ENCODE measurements at places on chromosomes 7 and 10.

DNA sequence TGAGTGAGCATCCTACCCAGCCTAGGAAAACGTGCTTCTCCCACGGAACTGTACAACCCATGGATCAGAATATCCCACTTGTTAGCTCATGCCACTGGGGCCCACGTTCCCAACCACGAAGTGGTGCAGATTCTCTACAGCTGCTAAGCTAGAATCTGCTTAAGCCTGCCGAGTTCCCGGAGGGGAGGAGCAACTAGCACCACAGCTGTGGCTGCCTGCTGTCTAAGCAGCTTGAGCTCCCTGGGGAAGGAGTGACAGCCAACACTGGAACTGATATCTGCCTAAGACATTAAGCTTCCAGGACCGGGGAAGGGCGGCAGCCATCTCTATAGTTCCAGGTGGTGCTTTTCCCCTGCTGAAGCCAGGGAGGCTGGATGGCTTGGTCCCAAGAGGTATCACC lies 334.7 kb upstream of the CHRM2 start:
- DNase-seq, result no peak

DNA sequence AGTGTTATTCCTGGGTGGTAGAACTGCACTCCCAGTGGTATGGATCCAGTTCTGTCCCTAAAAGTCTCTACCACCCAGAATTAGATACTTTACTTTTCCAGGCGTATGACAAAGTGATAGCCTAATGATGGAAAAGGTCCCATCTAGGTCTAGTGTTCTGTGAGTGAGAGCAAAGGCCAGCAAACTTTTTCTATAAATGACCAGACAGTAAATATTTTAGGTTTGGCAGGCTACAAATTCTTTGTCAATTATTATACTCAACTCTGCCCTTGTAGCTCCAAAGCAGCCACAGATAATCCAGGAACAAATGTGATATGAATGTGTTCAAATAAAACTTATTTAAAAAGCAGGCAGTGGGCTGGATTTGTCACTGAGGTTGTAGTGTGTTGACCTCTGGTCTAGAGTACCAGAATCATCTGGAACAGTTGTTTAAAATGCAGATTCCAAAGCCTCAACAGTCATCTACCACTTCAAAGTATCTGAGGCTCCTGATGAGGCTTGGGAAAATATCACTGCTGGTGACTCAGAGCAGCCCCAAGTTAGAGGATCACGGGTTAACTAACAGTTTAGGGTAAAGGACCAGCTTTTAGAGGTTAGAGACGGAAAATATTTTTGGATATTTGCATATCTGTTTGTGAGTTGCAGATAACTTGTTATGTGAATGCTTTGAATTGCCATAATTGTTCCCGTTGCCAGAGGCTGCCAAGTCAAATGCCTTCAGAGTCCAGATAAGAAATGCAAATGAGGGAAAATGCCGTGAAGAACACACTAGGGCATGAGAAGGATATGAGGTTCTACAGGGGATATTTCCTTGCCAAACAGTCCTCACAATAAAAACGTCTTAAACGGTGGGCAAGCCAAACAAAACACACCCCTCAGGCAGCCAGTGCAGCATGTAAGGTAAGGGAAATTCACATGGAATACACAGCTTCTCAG lies 19.4 kb downstream of the NRAP start:
- DNase-seq, result no peak

DNA sequence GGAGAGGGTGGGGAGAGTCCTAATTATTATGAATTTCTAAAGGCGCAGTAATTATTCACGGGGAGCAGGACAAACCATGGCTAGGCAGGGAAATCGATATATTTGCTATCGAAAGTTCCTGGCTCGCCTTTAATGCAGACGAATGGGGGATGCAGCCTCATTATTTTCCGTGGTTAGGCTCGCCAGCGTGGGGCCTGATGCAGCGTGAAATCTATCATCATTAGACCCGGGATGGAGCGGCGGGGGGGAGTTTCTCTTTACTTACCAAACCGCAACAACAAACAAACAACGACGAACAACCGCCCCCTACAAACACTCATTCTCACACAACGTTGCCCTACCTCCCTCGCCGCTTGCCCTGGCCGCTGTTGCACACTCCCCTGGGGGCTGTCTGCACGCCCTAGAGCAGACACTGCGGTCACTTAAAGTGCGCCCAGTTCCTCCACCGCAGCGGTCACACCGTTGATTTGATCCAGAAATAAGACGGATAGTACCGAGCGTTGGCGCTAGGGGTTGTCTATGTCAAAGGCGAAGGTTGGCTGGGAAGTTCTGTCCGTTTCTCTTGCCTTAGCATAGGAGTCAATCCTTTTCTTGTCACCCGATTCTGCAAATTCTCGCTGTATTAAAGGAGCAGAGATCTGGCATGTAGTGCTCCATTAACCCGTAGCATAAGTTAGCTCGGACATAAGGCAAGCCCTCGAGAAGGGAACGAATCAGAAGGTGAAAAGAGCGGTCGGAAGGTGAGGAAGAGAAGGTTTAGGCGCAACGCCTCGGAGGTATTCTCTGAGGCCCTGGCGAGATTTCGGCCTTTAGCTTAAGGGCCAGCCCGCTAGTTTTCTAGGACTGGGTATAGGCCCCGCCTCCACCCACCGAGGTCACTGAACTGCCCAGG lies 10.4 kb downstream of the NXPH1 start:
- no peak for DNase-seq

DNA sequence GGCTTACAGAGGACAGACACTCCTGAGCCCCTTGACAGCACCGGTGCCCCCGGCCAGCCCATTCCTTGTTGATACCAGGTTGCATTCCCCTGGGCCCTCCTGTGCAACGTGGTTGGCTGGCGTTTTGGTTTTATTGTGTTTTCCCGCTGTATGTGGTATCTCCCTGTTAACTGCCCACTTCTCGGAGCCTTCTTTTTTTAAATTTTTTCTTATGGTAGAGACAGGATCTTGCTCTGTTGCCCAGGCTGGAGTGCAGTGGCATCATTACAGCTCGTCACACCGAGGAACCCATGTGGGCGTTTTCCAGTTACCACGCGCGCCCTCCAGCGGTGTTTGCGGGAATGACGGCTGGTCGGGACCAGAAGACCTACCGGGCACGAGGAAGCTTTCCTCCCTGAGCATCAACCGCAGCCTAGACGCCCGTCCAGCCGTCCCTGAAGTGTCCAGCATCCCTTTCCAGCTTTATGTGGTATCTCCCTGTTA lies 16.9 kb upstream of the ZFAND2A start:
- peak; percentile 85 for DNase-seq

DNA sequence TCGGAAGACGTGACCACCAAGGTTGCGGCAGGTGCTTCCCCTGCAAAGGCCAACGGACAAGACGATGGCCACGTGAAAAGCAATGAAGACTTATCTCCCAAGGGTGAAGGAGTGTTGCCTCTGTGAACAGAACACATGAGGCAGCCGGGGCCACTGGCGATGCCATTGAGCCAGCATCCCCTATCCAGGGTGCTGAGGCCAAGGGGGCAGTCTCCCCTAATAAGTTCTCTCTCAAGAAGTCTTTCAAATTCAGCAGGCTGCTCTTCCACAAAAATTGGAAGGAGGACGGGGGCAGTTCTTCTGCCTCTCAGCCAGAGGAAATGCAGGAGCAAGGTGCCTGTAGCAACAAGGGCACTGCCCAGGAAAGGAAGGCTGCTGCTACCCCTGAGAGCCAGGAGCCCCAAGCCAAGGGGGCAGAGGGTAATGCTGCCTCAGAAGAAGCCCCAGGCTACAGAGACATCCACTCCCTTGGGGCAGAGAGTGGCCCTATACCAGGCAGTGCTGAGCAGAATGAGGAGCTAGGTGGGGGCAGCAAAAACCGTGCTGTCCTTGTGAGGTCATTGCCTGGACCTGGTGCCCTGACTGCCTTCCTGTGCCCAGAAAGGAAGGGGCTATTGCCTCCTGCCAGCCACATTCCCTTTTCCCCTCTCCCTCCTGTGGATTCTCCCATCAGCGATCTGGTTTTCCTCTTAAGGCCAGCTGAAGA lies 17.3 kb downstream of the NT5C2 start:
- DNase-seq, result no peak

DNA sequence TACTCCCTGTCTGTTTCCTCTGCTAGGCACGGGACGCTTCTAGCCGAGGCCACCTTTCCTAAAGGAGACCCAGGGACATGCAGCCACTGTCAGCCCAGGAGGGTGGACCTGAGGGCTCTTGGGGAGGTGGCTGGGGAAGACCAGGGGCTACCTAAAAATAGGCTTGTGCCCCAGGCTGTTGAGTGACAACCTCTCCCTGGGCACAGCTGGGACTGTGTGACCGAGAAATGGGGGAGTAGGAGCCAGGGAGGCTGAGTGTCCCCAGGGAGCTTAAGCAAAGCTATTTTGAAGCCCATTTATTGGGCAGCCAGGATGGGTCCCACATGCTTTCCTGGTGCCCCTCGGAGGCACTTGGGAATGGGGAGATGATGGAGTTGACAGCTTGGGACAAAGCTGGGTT lies 63.8 kb downstream of the CALML3 start:
- DNase-seq, result no peak

DNA sequence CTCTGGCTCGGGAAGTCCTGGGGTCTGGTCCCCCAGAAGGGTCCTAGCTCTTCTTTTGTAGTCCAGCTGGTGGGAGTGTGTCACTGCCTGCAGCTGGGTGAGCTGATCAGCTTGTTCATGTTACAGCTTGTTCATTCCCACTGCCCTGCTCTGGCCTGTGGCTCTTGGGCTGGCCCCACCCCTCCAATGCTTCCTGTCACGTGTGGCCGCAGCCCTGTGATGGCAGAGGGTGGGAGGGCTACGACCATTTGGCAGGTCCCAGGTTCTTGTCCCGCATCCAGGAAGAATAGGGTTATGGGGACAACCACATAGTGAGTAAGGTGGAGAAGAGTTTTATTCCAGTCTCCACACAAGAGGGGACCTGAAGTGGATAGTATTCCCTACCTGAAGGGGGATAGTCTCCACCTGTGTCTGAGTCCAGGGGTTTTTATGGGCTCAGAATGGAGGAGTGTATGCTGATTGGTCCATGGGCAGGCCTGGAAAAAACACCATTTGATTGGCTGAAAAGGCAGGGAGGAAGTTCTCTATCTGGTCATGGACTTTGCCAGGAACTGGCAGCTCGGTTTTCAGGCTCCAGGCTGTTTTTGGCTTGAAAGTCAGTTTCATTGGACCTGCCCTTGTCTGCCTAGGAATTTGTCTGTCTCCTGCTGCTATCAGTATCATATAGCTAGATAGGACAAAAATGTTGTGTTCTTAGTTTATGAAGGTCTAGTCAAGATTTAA lies 13.1 kb downstream of the SDHAF3 start:
- DNase-seq, result no peak

- no peak for DNase-seq
Measured at GRCh38 chr7:129889133-129889844, 63.5 kb downstream of the UBE2H start.

- no peak for DNase-seq
Measured at GRCh38 chr7:40874756-40875155, 740.0 kb downstream of the SUGCT start.

DNA sequence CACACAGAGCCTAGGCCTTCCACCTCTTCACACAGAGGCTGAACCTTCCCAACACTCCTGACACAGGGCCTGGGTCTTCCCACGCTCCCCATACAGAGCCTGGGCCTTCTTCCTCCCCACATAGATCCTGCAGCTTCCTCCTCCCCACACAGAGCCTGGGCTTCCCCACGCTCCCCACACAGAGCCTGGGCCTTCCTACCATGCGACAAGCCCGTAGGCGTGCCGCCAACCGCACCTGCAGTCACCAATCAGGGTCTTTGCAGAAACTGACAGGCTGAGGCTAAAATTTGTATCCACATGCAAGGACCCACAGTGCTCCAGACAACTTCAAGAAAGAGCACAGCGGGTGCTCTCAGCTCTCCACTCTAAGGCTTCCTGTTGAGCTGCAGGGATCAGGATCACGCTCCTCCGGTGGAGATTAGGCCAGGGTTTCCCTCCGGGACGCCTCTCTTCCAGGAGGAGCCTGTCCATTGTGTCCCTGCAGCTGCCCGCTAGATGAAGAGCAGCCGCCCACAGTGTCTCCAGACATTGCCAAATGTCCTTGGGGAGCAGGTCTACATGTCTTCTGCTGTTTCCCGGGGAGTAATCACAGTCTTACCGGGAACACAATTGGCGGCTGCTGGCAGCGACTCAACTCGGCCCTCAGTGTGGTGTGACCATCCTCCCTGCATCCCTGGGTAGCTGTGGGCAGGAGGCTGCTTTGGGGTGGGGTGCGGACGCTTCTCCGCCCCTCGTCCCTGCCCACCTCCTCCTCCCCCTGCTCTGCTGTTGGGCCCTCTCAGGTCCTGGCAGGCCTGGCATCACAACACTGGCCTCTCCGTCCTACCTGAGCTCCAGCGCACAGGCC lies 9.7 kb downstream of the CFAP46 start:
- no peak for DNase-seq

GRCh38 chr7:17772581-17773288 lies 167.6 kb downstream of the SNX13 start:
- DNase-seq, result no peak

DNA sequence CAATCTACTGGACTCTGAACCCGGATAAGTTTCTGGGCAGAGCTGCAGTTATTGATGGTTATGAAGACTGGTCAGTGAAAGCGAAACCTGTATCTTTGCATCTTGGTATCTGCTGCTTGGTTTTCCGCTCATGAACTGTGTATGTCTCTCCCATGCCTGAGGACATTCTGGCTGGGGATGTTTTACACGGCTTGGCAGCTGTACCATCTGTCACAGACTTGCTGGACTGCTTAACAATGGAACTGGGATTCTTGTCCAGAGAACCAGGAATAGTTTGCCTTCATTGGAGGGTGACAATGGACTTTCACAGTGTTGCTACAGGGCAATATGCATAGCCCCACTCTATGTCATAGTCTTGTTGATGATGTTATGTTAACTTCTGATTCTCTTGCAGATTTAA lies 119.9 kb upstream of the TMEM106B start:
- DNase-seq, result no peak

GRCh38 chr10:58972576-58973234 lies 203.7 kb upstream of the PHYHIPL start:
- DNase-seq, result no peak

DNA sequence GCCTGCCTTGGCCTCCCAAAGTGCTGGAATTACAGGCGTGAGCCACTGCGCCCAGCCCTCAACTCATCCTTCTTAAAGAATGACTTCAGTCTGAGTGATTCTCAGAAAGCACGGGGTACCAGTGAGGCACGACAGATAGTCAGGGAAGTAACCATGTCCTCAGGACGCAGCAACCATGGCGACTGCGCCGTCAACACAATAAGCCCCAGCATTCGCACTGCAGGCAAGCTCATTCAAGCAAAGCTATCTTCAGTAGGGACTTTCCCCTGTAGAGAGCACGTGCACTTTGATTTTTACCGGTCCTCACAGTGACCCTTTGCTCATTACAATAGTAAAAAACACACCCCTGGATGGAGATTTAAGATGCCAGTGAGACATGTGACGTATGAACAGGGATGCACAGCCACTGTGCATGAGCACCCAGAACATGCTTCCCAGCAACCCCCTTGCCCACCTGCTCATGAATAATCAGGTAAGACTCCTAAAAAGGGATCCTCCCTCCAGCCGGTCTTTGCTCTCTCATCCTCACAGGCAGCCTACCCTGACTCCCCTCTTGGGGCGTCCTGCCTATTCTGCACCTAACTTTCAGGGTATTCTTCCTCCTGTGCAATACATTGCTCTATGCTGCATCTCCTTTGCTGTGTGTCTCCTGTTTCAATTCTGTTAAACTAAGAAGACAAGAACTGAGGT lies 9.1 kb downstream of the WDR86 start:
- DNase-seq, result no peak

Measured in activated naive CD4-positive, alpha-beta T cell treated with Interleukin-2 at 50 U/mL for 16 hours (primary cell).